CD4-positive, alpha-beta T cell treated with Interleukin-4 for 1 hour (primary cell): ENCODE measurements at places on chromosomes 1 and 21.

DNA sequence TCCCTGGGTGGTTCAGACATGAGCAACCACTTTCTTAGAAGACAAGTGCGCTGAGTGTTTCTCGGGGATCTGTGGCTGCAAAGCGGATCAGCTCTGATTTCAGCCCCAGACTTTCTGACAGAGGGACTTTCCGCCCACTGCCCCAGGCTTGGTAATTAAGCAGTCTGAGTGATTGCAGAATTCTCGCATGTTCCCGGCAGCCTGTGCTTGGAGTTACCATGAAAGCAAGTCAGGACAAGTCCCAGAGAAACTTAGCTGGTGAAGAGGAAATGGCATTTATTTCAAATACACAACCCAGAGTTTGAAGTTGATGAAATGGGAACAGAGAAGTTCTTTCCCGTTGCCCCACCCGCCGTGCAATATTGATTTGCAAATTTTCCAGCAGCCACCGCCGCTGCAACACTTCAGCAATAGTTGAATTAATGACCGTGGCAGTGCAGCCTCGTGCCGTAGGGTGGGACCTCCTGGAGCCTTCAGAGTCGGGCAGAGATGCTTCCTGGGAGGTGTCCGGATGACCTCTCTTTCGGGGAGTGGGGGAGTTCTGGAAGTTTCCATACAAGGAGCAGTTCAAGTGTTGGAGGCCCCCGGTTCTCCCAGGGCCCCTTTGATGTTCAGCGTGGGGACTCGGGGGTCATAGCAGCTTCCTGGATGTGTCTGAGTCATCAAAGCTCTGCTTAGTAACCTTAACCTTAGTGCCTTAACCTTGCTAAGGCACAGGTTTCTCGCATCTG is 134.7 kb downstream of the KAZN start:
- DNase-seq = no peak

DNA sequence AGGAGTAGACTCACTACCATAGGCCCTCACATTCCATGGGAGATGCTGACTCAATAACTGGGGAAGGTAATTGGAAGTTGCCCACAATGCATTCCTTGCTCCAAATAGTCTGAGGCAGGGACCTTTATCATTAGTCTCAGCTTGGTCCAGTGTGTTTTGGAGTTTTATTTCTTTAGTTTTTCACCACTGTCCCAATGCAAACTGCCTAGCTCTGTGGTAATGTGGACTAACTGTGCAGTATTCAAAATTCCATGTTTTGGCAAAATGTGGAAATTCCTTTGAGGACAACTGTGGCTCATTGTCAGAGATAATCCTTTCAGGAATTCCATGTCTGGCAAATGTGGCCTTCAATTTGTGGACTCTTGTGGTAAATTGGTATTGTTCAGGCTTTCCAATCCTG is 78.1 kb upstream of the PAPPA2 start:
- no peak for DNase-seq

DNA sequence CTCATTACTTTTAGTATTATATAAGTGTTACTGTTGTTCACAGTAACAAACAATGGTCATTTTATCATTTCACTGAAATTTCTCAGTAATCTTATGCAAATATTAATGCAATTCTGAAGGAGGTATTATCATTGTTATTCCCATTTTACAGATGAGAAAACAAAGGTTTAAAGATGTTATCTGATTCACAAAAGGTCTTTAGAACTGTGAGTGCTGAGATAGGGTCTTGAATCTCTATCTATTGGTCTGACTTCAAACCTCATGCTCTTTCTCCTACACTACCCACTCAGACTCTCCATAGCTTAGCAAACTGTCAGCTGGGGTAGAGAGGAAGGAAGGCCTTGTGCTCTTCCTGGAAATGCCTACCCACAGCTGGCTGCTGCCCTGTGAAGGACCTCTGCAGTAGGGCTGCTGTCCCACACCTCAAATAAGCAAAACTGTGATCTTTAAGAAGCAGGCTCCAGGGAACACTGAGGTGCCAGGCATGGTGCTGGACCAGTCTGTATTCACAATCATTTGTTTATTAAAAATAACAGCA is 6.2 kb upstream of the OSCP1 start:
- DNase-seq = no peak

DNA sequence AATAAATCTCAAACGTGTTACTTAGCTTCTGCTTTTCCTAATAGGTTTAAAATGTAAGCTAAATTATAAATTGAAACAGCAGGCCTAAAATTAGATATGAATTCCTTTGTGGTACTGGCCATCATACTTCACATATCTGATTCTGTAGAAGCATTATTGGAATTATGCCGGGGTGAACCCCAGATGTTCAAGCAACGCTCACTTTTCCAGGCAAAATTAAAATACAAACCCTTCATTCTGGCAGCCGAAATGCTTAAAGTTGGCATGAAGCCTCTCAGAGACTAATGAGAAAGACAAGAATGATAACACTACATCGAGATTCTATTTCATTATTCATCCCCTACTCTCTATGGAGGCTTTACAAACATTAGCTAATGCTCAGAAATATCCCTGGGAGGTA is 1352.7 kb upstream of the ADGRL2 start:
- no peak for DNase-seq

DNA sequence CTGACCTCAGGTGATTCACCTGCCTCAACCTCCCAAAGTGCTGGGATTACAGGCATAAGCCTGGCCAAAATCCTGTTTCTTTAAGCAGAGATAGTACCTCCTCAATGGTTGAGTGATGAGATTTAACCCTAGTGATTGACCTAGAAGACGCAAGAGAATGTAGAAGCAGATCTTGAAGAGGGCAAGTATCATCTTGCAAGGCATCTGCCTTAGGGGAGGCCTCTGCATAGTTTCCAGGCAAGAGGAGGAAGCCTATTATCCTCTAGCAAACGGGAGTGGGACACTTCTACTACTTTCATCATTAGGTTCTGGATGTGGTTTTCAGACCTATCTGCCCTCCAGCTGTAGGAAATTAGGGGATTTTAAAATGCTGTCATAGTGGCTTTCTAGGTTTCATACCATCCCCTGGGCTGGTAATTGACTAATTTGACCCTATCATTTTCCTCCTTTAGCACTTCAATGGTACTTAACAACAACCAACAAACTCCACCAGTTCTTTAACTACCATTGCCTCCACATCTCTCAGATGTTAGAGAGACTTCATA is 10.0 kb upstream of the TRIM62 start:
- no peak for DNase-seq

DNA sequence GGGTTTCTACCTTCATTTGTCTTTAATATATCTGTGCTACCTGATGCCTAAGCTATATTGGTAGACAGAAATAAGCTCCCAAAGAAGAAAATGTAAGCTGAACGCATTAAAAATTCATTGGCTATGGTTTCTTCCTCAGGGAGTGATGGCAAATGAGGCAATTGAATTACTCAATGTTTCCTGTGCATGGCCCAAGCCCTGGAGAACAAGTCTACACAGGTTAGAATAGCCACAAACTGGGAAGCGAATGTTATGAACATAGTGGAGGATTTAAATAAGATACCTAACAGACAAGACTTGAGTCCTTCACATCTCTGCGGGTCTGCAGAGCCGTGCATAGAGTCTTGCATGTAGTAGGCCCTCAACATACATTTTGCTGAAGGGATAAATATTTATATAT is 350.3 kb downstream of the RWDD3 start:
- DNase-seq = no peak

- no peak for DNase-seq
These were observed 195.3 kb upstream of the USP25 start for GRCh38 chr21:15534450-15534886.

- no peak for DNase-seq
These were observed 87.4 kb downstream of the GPR52 start for GRCh38 chr1:174535207-174535606.

- DNase-seq = no peak
These were observed 79.3 kb upstream of the HMCN1 start for GRCh38 chr1:185654952-185655314.

GRCh38 chr1:153648000-153648643 is 10.4 kb upstream of the SNAPIN start:
- no peak for DNase-seq

DNA sequence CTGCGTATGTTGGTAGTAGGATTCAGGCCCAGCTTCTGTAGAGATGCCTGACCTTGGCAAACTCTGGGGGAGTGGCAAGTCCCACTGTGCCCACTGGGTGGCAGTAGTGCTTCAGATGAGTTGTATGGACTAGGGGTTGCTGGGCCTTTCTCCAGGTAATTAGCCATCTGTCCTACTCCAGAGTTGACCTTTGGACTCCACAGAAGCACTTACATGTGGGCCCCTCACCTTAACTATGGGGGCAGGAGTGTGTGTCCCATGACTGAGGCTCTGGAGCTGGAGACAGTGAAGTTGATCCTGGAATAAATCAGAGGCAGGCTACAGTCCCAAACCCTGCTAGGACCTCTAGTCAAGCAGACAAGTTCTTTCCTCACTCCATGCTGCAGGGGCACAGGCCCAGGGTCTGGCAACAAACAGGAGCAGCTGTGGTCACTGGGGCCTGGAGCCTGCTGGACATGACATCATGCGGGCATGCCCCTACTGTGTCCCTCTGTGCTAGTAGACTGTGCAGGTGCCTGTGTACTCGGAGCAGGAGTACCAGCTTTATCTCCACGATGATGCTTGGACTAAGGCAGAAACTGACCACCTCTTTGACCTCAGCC is 4.6 kb downstream of the DMAP1 start:
- peak; percentile 66 for DNase-seq

DNA sequence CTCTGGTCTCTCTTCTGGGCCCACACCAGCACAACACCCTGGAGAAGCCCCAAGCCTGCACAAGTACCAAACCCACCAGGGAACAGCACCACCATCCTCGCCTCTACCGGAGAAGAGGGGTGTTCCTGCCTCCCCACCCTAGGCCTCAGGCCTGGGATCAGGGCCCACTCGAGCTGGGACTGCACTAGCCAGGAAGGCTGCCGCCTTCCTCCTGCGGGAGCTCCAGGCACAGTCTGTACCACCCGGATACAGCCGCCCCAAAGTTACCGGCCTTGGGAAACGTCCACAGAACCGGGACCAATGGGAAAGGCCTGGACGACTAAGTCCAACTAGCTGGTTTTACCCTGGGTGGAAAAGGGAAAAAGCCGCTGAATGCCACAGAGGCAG is 3.4 kb downstream of the TAL1 start:
- no peak for DNase-seq

DNA sequence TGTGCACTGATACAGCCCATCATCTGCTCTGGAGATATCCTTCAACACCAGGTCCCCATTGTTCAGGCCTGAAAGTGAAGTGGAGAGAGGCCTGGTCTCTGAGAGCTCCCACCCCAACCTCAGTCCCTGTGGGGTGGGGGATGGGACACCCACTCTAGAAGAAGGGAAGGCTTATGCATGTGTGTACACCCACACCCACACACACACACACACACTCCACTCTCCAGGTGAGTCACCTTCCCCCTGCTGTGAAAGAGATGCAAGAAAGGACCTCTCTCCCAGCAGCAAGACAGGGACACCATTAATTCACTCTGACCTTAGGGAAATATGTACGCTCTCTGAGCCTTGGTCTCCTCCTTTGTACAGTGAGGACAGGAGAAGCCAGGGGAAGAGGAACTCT is 5.9 kb downstream of the VSIG8 start:
- DNase-seq = no peak

DNA sequence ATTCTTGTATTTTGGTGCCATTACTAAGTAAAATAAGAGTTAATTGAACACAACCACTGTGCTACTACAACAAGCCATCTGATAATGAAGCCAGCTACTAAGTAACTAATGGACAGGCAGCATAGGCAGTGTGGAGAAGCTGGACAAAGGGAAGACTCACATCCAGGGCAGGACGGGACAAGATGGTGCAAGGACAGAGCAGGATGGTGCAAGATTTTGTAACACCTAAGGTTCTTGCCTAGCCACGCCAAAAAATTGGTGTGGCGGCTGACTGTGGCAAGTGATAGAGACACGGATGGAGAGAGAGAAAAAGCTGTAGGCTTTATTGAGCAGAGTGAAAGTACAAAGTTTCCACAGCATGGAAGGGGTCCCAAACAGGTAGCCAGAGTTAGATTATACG is 114.0 kb upstream of the VANGL1 start:
- DNase-seq = no peak

GRCh38 chr1:244273845-244274619 is 177.7 kb downstream of the ADSS2 start:
- peak; percentile 41 for DNase-seq

DNA sequence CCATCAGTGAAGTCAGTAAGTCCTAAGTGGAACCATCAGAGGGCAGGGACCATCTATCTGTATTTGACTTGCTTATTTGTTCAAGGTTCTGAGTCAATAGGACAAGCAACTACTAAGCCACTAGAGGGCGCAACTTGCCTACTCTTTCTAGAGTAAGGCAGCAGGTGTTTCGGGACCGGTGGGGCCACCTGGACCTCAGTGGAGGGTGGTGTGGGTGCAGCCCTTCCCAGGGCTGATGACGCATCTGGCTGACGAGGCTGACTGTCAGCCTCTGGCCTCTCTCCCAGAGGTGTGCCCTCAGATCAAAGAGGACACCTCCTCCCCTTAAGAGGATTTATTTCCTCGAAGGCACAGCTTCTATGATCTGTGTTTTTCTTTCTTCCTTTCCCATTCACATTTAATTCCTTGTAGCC is 6.6 kb downstream of the CBR3 start:
- DNase-seq = peak; percentile 94

DNA sequence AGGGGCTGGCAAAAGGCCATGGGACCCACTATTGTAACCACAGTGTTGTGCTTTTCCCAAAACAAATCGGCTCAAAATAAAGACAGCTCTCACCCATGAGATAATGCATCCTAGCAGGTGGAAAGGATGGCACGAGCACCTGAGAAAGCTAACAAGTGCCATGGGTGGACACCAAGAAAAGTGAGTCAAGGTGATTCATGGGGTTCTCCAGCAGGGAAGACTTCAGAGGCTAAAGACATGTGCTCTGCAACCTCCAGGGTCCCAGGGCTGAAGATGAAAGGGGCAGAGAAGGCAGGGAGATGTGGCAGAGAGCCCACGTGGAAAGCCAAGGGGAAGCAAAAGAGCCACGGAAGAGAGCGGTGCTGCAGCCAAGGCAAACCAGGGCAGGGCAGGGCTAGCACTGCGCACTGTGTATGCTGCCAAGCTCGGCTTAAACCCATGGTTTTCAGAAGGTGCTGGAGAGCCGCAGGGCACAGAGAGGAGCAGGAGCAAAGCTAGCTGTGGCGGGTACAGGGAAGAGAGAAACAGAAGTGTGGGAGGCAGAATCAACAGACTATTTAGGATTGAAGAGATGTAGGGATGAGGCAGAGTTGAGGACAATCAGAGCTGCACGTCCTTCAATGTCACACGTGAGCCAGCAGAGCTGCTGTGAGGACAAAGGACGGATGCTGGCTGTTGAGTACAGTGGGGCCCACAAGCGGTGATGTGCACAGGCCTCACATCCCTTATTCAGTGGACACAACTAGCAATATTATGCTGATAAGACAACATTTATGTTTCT is 41.8 kb upstream of the C1orf198 start:
- no peak for DNase-seq

DNA sequence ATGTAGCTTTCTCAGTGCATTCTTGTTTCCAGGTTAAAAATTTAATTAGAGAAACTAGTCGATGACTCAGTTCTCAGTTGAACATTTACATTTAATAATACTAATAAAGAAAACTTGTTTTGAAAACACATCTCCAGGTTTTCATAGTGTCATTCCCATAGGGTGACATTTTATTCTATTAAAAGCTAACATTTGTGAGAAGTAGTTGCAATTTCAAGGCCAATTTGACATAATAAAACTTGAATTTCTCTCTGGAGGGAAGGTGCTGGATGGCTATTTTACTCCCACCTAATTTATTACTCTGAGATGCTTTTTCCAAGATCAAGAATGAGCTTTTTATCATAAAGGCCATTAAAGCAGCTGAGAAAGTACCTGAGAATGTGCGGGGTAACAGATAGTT is 16.6 kb downstream of the HUNK start:
- no peak for DNase-seq
